ENCODE measurements at places on chromosomes 4 and X.

DNA sequence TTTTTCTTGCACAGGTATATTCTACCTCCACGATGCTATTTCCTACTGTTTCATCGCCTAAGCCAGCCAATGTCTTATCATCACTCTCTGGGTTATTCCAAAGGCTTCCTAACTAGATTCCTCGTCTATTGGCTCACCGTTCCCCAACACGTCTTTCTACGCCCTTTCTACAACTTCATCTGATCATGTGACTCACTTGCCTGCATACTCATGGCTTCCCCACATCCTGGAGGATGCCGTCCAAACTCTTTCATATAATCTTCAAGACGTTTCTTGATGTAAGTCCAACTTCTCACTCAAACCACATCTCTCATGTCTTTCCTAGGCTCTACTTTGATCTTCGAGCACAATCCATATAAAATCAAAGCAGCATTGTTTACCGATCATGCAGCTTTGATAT is 322.0 kb upstream of the PPARGC1A start:
- H3K36me3 ChIP-seq, result no peaks in the 10 kb centered on the region
- no peak overlapping the region for H3K4me3 ChIP-seq
- no peaks in the 10 kb centered on the region for H3K27me3 ChIP-seq
- no peak overlapping the region for H3K27ac ChIP-seq
- H3K4me1 ChIP-seq, result no peaks in the 10 kb centered on the region

GRCh38 chr4:4613641-4614286 is 71.9 kb upstream of the STX18 start:
- no peaks in the 10 kb centered on the region for H3K36me3 ChIP-seq
- no peak overlapping the region for H3K27ac ChIP-seq
- no peaks in the 10 kb centered on the region for H3K27me3 ChIP-seq
- H3K4me1 ChIP-seq, result no peaks in the 10 kb centered on the region
- H3K4me3 ChIP-seq, result no peak overlapping the region

DNA sequence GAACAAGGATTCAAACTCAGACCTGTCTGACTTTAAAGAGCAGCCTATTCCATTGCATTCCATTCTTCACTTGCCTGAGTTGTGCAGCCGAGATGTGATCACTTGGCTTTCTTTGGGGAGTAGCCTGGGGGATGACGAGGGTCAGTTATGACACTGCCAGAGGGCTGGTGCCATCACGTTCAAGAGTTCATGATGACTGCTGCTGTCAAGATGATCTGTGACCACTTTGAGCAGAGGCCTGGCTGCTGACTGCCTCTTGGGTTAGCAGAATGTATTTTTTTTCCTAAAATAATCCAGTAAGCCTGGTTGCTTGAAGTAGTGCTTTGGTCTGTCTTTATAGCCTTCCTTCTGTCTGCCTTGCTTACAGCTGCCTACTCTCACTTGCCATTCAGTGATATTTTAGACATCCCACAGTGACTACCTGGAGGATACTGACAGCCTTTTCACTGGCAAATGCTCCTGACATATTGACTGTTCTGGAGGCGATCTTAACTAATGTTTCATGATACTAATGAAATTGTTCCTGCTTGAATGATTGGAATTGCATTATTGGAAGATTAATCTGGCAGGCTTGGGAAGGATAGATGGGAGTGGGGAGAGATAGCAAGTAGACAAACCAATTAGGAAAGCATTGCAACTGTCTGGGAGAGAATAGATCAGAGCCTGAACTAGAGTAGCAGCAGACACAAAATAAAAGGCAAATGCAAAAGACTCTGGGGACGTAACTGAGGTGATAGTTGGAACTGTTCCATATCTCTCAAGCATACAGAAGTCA is 221.6 kb upstream of the LCORL start:
- peaks cover 50% of the 10 kb centered on the region for H3K4me1 ChIP-seq
- no peaks in the 10 kb centered on the region for H3K36me3 ChIP-seq
- no peak overlapping the region for H3K4me3 ChIP-seq
- no peak overlapping the region for H3K27ac ChIP-seq
- H3K27me3 ChIP-seq, result no peaks in the 10 kb centered on the region

- no peaks in the 10 kb centered on the region for H3K36me3 ChIP-seq
- no peaks in the 10 kb centered on the region for H3K27me3 ChIP-seq
- DNase-seq, result no peak
- H3K4me3 ChIP-seq, result no peak overlapping the region
- no peaks in the 10 kb centered on the region for H3K4me1 ChIP-seq
Measured at GRCh38 chr4:113294908-113295307, 245.5 kb downstream of the ANK2 start.

DNA sequence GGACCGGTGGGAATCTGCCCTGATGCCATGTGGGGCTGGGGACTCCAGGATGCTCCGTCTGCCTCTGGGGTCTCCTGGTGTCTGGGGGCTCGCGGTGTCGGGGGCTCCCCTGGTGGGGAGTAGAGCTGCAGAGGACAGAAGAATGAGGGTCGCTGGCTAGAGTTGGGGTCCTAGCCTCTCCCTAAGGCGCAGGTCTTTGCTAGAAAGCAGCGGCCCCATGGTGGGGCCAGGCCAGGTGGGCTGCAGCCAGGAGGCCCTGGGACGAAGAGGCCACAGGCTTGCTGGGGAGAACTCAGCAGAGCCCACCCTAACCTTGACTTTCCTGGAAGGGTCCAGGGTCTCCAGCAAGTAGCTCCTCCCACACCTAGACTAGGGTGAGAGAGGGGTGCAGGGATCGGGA is 21.4 kb downstream of the FGFRL1 start:
- H3K4me1 ChIP-seq, result no peaks in the 10 kb centered on the region
- H3K4me3 ChIP-seq, result no peak overlapping the region
- H3K27ac ChIP-seq, result no peak overlapping the region
- no peaks in the 10 kb centered on the region for H3K36me3 ChIP-seq

DNA sequence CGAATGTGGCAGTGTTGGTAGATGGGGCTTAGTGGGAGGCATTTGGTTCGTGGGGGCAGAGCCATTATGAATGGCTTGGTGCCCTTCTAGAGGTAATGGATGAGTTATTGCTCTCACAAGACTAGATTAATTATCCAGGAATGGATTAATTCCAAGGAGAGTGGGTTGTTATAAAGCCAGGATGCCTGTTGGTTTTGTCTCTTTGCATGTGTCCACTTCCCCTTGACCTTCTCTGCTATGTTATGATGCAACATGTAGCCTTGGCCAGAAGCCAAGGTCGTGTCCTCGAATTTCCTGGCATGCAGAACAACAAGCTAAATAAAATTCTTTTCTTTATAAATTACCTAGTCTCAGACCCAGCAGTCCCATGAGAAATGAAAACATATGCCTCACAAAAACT is 111.2 kb upstream of the PLS3 start:
- no peaks in the 10 kb centered on the region for H3K36me3 ChIP-seq
- DNase-seq, result no peak
- no peak overlapping the region for H3K27ac ChIP-seq
- H3K27me3 ChIP-seq, result no peaks in the 10 kb centered on the region

GRCh38 chr4:141543176-141543575 is 93.2 kb upstream of the IL15 start:
- H3K4me1 ChIP-seq, result no peaks in the 10 kb centered on the region
- no peak overlapping the region for H3K4me3 ChIP-seq
- no peak overlapping the region for H3K27ac ChIP-seq
- no peak for DNase-seq
- H3K36me3 ChIP-seq, result no peaks in the 10 kb centered on the region

GRCh38 chr4:124035364-124036041 is 638.9 kb downstream of the SPRY1 start:
- no peaks in the 10 kb centered on the region for H3K36me3 ChIP-seq
- H3K27ac ChIP-seq, result no peak overlapping the region
- DNase-seq, result peak; percentile 46
- H3K4me3 ChIP-seq, result no peak overlapping the region
- H3K4me1 ChIP-seq, result peaks cover 6% of the 10 kb centered on the region
- H3K27me3 ChIP-seq, result no peaks in the 10 kb centered on the region

GRCh38 chr4:105896461-105896942 is 1.2 kb downstream of the NPNT start:
- peak; percentile 26 for DNase-seq
- H3K36me3 ChIP-seq, result no peaks in the 10 kb centered on the region
- H3K27me3 ChIP-seq, result no peaks in the 10 kb centered on the region

GRCh38 chr4:155959417-155959816 is 5.8 kb upstream of the CTSO start:
- H3K27me3 ChIP-seq, result no peaks in the 10 kb centered on the region
- no peak overlapping the region for H3K27ac ChIP-seq
- no peak for DNase-seq
- H3K36me3 ChIP-seq, result no peaks in the 10 kb centered on the region

DNA sequence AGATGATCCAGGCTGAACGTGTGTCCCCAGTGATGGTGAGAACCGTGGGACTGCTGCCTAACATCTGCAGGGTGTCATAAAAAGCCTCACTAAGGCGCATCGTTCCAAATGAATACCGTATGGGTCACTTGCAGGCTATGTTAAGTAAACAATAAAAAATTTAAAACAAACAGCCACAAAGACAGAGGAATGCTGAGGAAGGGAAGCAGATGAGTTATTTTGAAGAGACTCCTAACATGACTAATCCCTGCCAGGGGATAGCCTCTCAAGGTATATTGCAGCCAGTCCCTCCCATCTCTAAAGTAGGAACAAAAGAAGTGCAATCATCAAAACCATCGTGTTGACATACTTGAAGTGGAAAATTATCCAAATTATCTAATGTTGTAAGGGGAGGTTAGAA is 83.8 kb downstream of the UNC5C start:
- no peaks in the 10 kb centered on the region for H3K36me3 ChIP-seq
- H3K27me3 ChIP-seq, result no peaks in the 10 kb centered on the region
- no peak for DNase-seq

DNA sequence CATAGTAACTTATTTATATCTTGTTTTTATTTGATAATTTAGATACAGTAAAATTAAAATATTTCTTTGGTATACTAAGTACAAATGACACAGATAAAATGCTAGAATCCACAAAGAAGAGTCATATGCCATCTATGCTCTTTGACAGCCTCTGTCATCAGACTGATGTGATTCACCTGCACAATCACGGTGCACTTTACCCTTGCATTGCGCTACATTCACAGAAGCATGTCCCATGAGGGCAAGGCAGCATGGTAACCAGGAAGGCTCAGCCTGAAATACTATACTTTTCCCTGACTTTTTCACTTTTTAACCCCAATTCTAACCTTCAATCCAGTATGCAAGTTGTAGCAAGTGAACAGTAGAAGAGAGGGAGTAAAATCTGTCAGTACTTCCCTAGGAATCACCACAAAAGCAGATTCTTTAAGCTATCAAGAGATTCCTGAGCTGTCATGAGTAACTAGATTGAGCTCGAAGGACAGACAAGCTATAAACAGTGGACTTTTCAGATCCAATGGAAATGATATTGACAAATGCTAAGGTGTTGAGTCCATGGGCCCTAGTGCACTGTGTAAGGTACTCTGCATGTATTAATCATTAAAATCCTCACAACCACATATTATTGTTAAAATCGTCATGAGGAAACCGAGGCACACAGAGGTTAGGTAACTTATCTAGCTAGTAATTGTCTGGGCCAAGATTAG is 14.2 kb downstream of the SEC24D start:
- DNase-seq, result no peak
- no peak overlapping the region for H3K27ac ChIP-seq
- H3K36me3 ChIP-seq, result peaks cover 3% of the 10 kb centered on the region

DNA sequence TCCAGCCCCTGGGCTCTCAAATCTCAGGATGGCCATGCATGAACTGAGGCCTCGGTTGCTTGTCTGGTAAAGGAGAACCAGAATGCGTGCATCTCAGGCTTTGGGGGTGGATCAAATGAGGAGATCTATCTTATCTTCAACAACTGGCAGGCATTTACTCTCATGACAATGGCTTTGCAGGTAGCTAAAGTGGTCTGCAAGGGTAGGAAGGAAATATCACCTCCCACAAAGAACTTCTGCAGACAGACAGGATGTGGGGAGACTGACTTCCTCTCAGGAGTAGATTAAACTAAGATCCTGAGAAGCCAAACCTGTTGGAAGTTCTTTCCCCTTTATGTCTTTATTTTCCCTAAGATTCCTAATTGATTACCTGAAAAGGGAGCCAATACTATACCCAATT is 7.8 kb downstream of the LDB2 start:
- H3K27me3 ChIP-seq, result no peaks in the 10 kb centered on the region
- peaks cover 10% of the 10 kb centered on the region for H3K4me1 ChIP-seq
- DNase-seq, result no peak

DNA sequence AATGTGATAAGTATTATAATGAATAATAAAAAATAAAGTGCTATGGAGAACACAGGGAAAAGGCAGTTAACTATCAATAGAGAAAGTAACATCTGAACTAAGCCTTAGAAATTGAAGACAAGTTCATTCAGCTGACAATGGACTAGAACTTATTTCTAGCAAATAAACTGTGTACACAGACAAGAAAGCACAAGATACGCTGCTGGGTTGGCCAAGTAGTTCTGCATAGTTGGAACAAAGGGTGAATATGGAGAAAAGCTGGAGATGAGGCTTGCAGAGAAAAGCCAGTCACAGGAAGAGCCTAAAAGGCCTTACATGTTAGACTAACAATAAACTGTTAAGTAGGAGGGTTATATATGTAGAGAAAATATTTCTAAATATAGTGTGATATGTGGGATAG is 71.2 kb downstream of the WDFY3 start:
- H3K36me3 ChIP-seq, result no peaks in the 10 kb centered on the region
- H3K4me3 ChIP-seq, result no peak overlapping the region
- H3K27me3 ChIP-seq, result no peaks in the 10 kb centered on the region

DNA sequence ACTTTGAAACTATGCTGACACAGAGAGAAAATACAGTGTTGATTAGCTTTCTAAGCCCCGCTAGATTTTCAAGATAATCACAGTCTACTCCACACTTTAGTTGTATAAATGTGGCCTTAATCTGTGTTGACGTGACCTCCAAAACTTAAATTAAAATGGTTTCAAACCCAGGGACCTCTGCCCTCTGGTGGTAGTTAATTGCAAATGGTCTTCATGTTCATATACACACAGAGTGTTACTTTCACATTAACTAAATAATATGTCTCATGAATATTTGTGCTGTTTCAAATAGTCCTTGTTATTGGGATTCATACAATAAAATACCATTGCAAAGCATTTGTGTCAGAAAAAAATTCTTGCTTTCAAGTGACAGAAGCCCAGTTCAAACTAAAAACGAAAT is 64.3 kb downstream of the TASL start:
- no peaks in the 10 kb centered on the region for H3K27me3 ChIP-seq
- H3K36me3 ChIP-seq, result no peaks in the 10 kb centered on the region
- no peak overlapping the region for H3K27ac ChIP-seq
- H3K4me3 ChIP-seq, result no peak overlapping the region
- DNase-seq, result no peak

DNA sequence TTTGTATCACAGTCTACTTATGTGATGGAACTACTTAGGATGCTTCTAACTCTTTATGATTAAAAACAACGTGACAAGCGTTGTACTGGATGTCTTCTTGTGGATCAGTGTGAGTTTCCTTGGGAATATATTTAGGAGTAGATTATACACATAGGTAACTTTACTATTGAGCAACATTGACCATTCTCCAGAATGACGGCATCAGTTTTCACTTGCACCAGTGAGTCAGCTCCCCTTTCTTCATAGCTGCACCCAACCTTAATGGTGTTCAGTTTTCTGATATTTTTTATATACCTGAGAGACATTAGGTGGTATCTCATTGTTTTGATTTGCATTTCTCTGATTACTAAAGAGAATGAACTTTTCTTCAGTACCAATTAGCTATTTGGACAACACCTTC is 343.9 kb downstream of the ADGRL3 start:
- no peaks in the 10 kb centered on the region for H3K4me1 ChIP-seq
- no peaks in the 10 kb centered on the region for H3K27me3 ChIP-seq
- H3K4me3 ChIP-seq, result no peak overlapping the region
- no peak overlapping the region for H3K27ac ChIP-seq
- no peaks in the 10 kb centered on the region for H3K36me3 ChIP-seq

- H3K36me3 ChIP-seq, result no peaks in the 10 kb centered on the region
- H3K27me3 ChIP-seq, result no peaks in the 10 kb centered on the region
Measured at GRCh38 chrX:74179499-74179898, 124.5 kb upstream of the ZCCHC13 start.

All from MM.1S (cell line).